ENCODE measurements at places on chromosomes 6 and 20.

DNA sequence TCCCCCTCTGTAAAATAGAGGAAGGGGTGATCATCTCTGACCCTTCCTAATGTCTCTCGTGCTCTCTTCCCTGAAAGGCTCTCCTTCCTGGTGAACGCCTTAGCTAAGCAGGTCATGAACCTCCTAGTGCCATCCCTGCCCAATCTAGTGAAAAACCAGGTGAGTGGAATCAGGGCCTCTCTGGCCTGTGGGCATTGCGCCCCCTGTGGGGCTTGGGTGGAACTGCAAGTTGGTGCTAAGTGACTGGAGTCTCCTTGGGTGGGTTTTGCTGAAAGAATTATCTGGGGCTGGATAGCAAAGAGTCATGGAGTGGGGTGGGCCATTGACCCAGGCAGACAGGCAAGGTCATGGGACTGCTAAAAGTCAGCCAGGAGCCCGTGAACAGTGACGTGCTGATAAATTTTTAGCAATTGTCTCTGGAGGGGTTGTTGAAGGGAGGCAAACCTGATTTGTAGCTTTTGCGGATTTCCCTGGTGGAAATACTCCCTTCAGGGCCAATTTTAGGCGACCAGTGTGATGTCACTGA, 8.9 kb downstream of the BPIFB1 start:
- DNase-seq: peak; percentile 51

- DNase-seq: no peak
These were observed 802.3 kb downstream of the MAFB start for GRCh38 chr20:39886650-39887190.

DNA sequence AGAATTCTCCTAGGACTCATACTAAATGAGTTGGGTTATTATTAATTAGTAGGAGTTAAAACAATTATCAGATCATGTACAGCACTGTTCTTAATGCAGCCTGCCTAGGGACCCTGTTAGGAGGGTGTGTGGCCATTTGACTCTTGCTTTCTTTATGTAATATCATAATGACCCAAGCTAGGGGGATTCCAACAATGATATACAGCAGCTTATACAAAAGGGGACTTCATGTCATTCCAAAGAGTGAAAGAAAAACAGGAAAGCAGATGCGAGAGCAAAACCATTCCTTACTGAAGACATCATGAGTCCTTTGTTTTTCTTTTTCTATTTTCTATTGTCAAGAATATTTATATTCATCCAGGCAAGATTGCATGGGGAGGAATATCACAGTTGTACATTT, 455.2 kb downstream of the PLCB1 start:
- DNase-seq: no peak

- DNase-seq: no peak
These were observed 588.0 kb upstream of the ARID1B start for GRCh38 chr6:156189195-156189594.

DNA sequence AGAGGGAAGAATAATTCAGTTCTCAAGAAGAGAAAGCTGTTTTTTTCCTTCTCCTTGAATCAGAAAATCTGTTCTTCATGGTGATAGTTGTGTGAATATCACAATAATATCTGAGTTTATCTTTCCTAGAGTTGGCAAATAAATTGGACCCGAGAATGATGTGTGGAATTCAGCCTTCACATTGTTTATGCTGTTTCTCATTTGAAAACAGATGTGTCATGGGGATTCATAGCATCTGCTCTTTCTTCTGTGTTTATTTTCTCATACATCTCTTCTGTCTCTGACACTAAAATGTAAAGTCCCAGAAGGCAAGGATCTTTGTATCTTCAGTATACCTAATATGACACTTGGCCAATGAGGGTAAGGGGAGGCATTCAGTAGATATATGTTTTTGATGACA, 103.6 kb upstream of the SGK1 start:
- no peak for DNase-seq

DNA sequence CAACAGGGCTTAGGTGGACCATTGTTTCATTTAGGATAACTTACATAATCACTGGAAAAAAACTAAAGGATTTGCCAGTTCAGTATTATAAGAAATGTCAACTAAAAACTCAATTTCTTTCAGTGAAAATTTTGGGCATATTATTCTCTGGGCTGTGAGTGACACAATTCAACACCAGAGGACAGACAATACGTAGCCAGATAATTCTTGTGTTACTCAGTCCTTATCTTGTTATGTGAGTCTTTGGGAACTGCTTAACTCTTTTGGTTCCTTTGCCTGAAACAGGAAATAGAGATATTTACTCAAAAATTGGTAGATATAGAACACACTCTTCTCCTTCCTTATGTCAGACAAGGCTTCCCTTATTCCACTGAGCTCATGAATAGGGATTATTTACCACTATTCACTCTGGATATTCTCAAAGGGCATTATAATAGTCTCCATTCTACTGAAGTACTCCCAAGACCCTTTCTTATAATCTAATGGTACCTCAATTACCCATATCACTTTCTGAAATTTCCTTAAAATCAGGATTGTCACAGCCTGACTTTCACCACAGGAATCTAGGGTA, 4.9 kb upstream of the BEND6 start:
- no peak for DNase-seq

GRCh38 chr20:63154395-63154794, 61.5 kb downstream of the YTHDF1 start:
- DNase-seq: no peak

GRCh38 chr20:58985656-58986055, 4.6 kb downstream of the NELFCD start:
- no peak for DNase-seq

Data from central memory CD4-positive, alpha-beta T cell (primary cell).